ENCODE measurements at places on chromosomes 3 and 15.

DNA sequence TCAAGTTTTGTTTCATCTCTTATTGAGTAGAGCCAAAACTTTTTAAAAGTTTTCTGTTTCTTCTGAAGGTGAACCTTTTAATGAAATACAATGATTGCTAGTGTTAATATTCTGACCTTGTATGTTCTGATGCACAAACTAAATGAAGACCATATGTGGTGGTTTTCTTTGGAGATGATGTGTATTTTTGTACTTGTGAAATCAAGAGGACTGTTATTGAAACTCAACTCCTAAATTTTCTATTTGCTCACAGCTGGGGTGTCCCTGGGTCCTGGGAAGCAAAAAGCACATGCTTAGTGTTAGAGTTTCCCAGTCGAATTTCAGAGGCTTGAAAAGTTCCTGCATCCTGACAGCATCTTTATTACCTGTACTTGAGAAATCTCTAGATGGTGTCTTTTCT lies 1185.8 kb upstream of the ALCAM start:
- DNase-seq, result no peak

DNA sequence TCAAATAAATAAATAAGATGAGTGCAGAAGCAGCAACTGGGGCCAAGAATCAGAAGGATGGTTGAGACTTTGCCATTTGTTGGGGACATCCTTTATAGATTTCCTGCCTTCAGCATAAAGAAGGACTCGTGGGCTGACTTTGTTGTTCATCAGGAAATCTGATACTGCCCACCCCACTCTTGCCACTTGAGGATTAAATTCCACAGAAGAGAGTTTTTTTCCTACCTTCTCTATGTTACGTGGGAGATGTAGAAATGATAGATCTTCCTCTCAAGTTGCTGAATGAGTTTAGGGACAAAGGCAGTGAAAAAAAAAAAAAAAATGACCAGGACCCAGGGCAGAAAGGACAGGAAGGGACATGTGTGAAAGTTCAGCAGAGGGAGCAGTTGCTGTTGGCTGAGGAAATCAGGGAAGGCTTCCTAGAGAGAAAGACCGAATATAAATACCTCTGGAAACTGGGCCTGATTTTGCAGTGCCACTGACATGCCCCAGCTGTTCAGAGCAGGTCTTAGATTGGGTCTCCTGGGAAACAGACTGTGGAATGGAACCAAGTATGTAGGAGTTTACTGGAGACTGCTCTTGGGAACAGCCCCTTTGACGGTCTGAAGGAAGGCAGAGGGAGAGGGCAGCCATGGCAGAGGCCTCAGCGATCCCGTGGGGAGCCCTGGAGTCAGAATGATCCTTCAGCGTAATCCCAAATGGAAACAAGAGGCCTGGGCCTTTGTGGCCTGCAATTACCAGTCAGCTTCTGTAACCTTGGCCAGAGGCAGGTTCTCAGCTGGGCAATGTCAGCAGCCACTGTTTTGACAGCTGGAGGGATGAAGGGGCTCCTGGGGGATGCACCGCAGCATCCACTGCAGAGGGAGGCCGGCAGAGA lies 50.9 kb downstream of the C3orf20 start:
- DNase-seq, result no peak

DNA sequence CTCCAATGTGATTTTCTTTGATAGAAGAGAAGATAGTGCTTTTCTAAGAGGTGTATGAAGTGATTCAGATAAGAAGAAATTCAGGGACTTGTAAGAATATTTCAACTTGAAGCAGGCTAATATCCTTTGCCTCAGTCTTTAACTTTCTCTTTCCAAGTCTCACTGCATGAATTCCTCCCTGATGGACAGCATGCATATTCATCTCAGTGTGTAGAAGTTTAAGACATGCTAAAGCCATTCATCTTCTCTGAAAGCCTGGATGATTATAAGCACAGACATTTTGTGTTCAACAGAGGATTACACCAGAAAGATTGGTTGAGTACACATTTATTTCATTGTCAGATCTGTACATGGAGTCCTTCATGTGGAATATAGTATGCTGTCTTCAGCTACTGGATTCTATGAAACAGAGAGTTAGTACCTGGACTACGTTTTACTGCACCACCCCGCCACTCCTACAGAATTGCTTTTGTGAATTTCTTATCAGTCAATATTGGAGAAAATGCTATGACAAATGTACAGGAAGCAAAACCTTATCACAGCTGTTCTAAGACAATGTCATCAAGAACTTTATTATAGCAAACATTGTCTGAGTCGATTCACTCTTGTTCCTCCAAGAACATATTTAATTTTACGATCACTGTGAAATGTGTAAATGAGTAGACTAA lies 1346.1 kb downstream of the OTOL1 start:
- no peak for DNase-seq

DNA sequence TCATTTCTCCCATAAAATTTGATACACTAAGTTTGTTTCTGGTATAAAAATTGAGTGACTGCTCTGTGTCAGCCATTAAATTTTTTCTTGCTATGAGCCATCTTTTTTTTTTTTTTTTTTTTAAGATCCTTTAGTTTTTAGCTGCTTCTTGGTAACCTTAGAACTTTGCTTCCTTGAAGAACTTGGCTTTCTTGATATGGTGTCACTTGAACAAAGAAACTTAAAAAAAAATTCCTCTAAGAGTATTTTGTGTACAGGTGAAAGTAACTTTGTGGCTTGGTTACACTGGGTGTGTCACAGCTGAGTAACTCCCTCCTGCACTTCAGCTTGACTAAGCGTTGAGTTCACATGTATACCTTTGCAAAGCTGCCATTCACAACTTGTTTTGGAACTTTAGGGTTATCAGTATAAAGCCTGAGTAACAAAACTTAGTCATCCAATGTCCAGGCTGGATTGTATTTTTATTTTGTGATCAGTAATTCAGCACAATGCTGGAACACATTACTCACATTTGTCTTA lies 6.5 kb downstream of the CHD2 start:
- DNase-seq, result no peak

- DNase-seq, result peak; percentile 21
Measured at GRCh38 chr3:160685144-160685766, 8.3 kb downstream of the ARL14 start.

GRCh38 chr15:49881433-49881832 lies 237.6 kb downstream of the ATP8B4 start:
- DNase-seq, result no peak

DNA sequence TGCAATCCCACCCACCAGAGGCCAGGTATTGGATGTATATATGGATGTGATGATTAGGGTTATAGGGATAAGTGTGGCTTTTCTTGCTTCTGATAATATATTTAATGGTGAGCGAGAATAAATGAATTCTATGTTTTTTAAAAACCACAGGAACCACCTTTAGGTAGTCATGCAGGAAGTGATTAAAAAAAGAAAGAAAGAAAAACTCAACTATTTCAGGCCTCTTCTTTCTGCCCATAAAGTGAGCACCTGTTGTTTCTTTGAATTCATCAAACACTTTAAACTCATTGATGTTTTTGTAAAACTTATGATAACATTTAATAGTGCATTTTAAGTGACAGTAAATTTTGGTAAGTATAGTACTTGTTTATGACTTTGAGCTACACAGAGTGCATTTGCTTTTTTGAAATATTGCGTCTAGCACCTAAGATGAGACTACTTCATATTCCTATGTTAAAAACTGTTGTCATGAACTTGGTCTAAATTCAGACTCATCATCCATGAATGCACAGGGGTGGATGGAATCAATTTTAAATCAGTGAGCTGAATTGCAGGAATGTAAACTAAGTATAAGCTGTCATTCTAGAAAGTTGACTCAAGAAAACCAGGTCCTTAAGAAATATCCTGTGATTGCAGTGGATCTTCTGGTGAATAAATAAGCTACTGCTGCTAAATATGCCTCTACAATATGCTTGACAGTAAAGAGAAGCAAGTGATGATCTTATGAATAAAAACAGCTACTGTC lies 764.4 kb upstream of the NECTIN3 start:
- no peak for DNase-seq

DNA sequence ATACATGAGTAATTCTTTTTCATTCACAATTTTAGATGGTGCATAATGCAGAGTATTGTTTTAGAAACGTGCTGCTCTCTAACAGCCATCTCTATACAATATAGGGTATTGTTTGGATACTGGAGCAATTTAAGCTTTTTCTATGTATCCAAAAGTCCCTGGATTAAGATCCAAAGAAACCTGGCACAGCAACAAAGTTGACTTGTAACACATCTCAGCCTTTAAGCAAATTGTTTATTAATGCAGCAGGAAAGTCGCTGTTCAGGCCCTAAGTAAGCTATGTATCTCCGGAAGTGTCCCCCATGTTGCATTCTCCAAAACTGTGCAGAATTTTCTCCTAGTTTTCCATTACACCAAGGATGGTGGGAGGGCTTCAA lies 7.3 kb downstream of the VGLL4 start:
- DNase-seq, result no peak

GRCh38 chr3:187931101-187931500 lies 185.8 kb upstream of the BCL6 start:
- no peak for DNase-seq

DNA sequence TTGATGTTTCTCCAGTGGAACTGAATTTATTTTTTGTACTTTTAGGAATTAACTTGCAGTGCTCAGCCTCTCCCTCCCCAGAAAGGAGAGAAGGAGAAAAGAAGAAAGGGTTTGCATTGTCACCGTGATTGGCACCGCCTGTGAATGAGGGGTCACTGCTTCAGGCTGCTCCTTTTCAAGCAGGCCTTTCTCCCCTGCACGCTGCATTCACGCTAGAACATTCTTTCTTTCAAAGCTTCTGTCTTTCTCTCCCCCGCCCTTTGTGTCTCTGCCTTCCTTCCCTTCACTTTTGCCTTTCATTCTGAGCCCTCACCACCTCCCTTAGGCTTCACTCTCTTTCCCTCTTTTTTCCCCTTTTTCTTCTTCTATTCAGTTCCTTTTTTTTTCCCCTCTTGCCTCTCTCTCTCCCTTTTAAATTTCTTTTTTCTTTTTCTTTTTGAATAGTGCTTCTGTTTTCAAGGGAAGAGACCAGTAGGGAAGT lies 42.4 kb downstream of the ZNF710 start:
- DNase-seq, result no peak

DNA sequence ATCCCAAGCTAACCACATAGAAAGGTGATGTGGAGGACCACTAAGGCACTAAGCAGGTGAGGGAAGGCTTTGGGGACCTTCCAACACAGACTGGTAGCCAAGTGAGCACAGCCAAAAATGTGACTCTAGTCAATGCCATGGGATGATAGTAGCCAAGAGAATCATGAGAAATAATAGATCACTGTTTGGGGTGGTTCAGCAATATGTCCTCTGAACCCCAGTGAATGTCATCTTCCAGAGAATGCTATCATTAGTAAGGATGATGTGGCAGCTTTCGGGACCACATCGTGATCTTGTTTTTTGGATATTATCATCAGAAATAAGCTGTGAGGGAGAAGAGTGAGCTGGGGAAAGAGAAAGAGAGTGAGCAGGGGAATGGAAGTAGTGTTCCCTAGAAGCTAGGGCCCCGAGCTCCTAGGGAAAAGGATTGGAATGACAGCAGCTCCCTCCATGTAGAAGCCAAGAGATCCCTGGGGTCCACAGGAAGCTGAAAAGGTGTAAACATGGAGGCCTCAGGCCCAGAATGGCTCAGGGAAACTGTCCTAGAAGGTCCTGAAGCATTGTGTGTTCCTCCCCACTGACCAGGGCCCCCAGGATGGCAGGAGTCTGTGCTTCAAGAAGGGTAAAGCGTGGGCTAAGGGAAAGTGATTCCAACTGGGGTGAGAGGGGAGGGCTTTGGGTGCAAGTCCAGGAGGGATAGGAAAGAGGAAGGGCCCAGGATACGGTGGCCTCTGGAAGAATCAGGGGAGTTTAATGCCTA lies 56.6 kb upstream of the KLF13 start:
- DNase-seq, result no peak

GRCh38 chr3:132457286-132457685 lies 40.0 kb downstream of the DNAJC13 start:
- no peak for DNase-seq

GRCh38 chr15:43189296-43189695 lies 4.1 kb downstream of the CCNDBP1 start:
- no peak for DNase-seq

DNA sequence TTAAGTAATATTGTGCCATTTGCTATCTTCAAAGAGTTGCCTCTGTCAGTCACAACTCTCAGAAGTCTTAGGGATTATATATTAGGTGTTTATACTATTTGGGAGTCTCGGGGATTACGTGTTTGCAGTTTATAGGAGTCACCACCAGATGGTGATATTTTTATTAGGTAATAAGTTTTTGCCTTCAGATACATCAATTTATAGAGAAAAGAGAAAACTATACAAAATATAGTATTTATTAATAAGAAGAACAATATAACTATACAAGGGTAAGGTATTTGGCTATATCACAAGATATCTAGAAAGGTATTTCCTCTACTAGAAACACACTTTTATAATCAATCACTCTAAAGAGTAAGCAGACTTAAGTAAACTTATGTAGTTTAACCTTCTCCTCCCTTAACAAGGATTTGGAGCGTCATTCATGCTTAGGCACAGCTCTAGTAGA lies 10.7 kb upstream of the DHX36 start:
- DNase-seq, result peak; percentile 38

GRCh38 chr3:172071780-172072330 lies 32.5 kb downstream of the FNDC3B start:
- no peak for DNase-seq

DNA sequence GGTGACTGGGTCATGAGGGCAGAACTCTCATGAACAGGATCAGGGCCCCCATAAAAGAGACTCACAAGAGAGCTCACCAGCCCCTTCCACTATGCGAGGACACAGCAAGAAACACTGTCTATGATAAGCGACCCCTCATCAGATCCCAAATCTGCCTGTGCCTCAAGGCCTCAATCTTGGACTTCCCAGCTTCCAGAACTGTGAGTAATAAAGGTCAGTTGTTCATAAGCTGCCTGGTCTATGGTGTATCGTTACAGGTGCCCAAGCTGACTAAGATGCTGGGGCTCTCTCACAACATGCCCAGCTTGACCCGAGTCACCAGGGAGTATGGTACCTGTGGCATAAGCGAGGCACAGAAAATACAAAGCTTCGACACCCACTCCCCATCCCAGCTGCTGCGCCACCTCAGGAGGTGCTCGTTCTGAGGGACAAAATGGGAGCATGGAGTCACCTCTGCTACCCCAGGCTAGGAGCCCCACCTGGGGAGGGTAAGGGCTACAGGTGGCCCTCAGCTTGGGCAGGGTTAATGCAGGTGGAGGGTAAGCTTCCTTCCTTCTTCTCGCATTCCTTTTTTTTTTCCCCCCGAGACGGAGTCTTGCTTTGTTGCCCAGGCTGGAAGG lies 234.1 kb downstream of the ADAMTS17 start:
- no peak for DNase-seq

DNA sequence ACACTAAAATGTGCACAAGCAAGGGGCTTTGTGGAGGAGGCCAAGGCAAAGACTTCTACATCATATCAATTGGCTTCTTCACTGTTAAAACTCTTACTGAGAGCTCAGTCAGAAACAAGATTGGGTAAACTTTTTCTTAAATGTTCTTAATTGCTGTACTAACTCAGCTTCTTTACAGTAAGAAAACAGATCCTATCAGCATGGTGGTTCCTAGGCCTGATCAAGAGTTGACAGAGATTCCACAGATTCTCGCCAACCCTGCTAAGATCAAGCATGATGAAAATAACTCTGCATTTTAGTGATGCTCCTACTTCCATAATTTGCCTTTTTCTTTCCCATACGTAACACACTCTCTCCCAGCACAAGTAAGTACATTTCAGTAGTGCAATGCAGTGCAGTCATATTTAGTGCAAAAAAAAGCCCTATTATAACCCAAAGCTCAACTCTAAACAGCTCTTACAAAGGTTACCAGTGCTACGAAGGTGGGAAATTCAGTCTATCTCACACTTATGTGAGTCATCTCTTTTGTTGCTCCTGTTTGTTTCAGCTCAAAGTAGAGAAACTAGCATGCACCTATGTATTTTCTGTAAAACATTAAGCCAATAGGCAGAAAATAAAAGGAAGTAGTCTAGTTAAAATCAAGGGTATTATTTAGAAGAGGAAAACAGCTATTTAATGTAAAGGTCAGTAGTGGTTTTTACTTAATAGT lies 29.9 kb downstream of the TIGIT start:
- DNase-seq, result no peak

Data from common myeloid progenitor, CD34-positive (primary cell).